ENCODE measurements at places on chromosomes 6 and 20.
A peak's percentile ranks its signal among the peaks of the same experiment; 100 is the strongest.

GRCh38 chr20:51789434-51789833, 12.9 kb downstream of the SALL4 start:
- H3K27ac ChIP-seq, result no peak overlapping the region
- no peaks in the 10 kb centered on the region for H3K4me1 ChIP-seq
- DNase-seq, result no peak
- H3K27me3 ChIP-seq, result peaks cover 3% of the 10 kb centered on the region
- no peak overlapping the region for H3K4me3 ChIP-seq

DNA sequence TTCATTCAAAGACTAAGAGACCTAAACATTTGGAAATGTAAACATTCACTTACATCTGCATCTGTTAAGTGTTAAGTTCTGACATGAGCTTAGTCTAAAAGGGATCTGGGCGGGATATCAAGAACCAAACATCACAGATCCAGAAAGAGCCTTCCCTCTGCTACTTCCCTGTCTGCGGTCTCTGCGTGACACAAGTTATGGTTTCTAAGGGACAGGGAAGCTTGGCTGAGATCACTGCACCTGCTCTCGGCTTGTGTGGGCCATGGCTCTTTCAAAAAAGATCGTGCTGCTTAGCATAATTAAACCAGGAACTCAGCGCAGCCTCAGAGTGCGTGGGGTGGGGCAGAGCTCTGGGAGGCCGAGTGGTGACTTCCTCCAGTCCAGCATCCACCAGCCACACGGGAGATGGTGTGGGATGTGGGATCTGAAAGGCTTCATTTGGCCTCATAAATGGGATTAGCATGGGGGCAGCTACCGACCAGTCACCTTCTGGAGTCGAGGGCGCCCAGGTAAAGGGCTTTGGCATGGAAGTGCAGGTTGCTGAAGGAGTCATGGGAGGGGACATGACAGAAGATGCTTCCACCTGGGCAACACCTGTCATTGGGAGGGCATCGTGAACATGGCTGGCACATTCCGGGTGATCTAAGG, 16.7 kb upstream of the RAMACL start:
- H3K27ac ChIP-seq, result no peak overlapping the region
- no peaks in the 10 kb centered on the region for H3K36me3 ChIP-seq
- no peak overlapping the region for H3K4me3 ChIP-seq
- DNase-seq, result no peak
- peaks cover 4% of the 10 kb centered on the region for H3K27me3 ChIP-seq

- peaks cover 27% of the 10 kb centered on the region for H3K4me1 ChIP-seq
- no peak overlapping the region for H3K4me3 ChIP-seq
- DNase-seq, result no peak
- H3K27me3 ChIP-seq, result peaks cover 18% of the 10 kb centered on the region
- H3K27ac ChIP-seq, result no peak overlapping the region
- H3K36me3 ChIP-seq, result no peaks in the 10 kb centered on the region
Observed at GRCh38 chr20:38172408-38172807, 7.3 kb upstream of the TGM2 start.

- DNase-seq, result no peak
- no peak overlapping the region for H3K4me3 ChIP-seq
- H3K27me3 ChIP-seq, result peaks cover 44% of the 10 kb centered on the region
- no peaks in the 10 kb centered on the region for H3K4me1 ChIP-seq
- H3K36me3 ChIP-seq, result no peaks in the 10 kb centered on the region
- H3K27ac ChIP-seq, result no peak overlapping the region
Observed at GRCh38 chr6:13988049-13988738, 63.4 kb downstream of the RNF182 start.

DNA sequence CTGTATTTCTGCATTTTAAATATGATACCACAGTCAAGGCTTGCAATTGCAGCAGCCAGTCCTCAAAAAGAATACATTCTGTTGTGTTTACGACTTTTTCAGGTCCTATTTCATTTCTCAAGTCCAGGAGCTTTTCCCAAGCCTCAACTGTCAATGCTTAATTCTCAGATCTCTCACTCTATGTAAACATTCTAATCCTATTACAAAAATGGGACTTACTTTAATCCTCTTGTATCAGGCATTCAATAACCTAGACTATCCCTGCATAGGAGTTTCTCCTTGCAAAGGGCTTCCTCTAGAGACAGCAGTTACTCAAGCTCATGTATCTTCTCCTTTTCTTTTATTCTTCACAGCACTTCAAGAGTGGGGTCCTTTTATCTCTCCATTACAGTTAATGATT, 1293.0 kb downstream of the GRIK2 start:
- no peak overlapping the region for H3K4me3 ChIP-seq
- no peak for DNase-seq
- H3K27me3 ChIP-seq, result no peaks in the 10 kb centered on the region
- no peak overlapping the region for H3K27ac ChIP-seq
- H3K4me1 ChIP-seq, result no peaks in the 10 kb centered on the region
- H3K36me3 ChIP-seq, result no peaks in the 10 kb centered on the region

DNA sequence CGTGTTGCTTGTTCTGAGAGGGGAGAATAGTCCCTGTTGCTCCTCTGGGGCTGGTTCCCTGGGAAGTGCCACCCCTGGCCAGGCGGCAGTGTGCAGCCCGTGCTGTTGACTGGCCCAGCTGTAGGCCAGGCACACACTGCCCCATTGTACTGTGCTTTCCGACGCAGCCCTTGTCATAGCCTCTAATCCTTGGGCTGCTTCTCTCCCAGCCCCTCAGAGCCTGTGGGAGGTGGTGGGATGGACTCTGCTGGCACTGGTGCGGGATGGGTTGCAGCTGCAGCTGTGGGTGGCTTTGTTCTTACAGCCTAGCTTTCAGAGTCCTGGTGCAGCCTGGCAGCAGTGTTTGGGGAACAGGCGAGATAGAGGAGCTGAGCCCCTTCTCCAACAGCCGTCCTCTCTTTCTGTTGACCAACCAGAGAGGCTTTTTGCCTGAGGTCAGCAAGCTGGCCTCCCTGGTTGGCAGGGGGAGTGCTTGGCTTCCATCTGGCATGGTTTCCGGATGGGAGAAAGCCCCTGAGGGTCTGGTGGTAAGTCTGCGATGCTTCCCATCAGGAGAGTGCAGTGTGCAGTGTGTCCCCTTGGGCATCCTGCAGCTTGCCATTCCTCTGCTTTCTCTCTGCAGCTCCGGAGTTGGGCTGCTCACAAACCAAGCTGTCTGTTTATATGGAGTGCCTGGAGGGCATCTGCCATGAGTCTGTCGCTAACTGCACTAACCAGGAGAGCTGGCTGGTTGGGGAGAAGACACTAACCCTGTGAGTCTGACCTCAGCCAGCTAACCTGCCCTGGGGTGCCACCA, 12.1 kb downstream of the TJAP1 start:
- no peak overlapping the region for H3K4me3 ChIP-seq
- no peak for DNase-seq
- H3K27ac ChIP-seq, result no peak overlapping the region

DNA sequence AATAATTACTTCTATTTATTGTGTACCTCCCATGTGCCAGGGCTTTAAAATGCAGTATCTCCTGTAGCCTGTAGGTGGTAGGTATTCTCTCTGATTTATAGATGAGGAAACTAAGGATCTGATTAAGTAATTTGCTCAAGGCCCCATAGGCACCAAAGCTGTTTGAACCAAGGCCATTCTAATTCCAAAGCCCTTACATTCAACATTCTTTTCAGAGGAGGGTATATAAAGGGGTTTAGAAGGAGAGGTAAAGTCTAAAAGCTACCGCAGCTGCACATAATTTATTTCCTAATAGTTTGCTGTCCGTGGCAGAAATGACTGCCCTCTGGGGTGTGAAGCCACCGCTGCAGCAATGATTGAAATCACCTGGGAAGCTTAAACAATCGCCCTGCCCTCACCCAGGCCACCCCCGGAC, 95.0 kb upstream of the FAM8A1 start:
- no peak for DNase-seq
- H3K27me3 ChIP-seq, result peaks cover 2% of the 10 kb centered on the region
- no peak overlapping the region for H3K27ac ChIP-seq
- H3K4me3 ChIP-seq, result no peak overlapping the region

- peaks cover 32% of the 10 kb centered on the region for H3K36me3 ChIP-seq
- peaks cover 5% of the 10 kb centered on the region for H3K4me1 ChIP-seq
- DNase-seq, result no peak
- H3K27ac ChIP-seq, result no peak overlapping the region
- no peak overlapping the region for H3K4me3 ChIP-seq
Observed at GRCh38 chr6:144824018-144824417, 538.9 kb downstream of the UTRN start.

DNA sequence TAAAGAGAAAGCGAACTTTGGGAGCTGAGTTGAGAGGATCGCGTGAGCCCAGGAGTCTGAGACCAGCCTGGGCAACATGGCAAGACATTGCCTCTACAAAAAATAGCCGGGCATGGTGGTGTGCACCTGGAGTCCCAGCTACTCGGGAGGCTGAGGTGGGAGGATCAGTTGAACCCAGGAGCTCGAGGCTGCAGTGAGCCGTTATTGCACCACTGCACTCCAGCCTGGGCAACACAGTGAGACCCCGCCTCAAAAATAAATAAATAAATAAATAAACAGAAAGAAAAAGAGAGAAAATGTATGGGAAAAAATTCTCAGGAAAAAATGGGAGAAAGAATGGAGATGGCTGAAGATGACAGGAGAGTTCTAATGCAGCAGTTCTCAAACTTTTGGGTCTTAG, 2.5 kb downstream of the C20orf202 start:
- H3K4me1 ChIP-seq, result no peaks in the 10 kb centered on the region
- no peak overlapping the region for H3K27ac ChIP-seq
- peaks cover 19% of the 10 kb centered on the region for H3K27me3 ChIP-seq

GRCh38 chr6:2746557-2747061, 4.1 kb downstream of the MYLK4 start:
- peaks cover 35% of the 10 kb centered on the region for H3K27me3 ChIP-seq
- DNase-seq, result no peak
- peaks cover 9% of the 10 kb centered on the region for H3K4me1 ChIP-seq
- no peaks in the 10 kb centered on the region for H3K36me3 ChIP-seq
- H3K4me3 ChIP-seq, result no peak overlapping the region

GRCh38 chr20:61683721-61684120, 382.0 kb downstream of the TAF4 start:
- no peak overlapping the region for H3K27ac ChIP-seq
- no peaks in the 10 kb centered on the region for H3K4me1 ChIP-seq
- no peak overlapping the region for H3K4me3 ChIP-seq

GRCh38 chr20:32231847-32232246, 24.2 kb downstream of the POFUT1 start:
- peaks cover 28% of the 10 kb centered on the region for H3K4me1 ChIP-seq
- peak; percentile 60 for DNase-seq

DNA sequence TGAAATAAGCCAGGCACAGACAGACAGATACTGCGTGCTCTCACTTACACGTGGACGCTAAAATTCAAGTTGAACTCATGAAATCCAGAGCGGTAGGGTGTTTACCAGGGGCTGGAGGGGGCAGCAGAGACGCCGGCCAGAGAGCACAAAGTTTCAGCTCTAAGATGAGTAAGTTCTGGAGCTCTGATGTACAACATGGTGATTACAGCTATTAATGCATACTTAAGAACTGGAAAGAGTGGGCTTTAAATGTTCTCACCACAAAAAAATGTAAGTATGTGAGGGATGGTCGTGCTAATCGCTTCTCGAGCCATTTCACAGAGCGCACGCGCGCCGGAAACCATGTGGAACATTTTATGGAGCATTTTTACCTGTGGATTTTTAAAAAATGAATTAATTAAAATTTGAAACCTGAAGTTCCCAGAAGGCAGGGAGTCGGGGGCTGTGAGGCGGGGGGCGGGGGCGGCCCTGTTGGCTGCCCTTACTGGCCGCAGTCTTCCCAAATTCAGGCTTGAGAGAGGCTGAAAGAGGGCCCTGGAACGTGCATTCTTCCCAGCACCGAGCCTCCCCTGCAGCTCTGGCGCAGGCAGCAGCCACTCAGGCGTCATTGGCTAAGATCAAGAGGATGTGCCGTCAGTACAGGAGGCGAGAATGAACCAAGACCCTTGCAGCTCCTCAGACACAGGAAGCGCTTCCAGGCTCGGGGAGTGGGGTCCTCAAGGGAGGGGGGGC, 8.5 kb upstream of the SLCO4A1 start:
- H3K4me3 ChIP-seq, result no peak overlapping the region
- no peaks in the 10 kb centered on the region for H3K36me3 ChIP-seq
- no peak overlapping the region for H3K27ac ChIP-seq
- H3K27me3 ChIP-seq, result peaks cover 15% of the 10 kb centered on the region
- no peak for DNase-seq

DNA sequence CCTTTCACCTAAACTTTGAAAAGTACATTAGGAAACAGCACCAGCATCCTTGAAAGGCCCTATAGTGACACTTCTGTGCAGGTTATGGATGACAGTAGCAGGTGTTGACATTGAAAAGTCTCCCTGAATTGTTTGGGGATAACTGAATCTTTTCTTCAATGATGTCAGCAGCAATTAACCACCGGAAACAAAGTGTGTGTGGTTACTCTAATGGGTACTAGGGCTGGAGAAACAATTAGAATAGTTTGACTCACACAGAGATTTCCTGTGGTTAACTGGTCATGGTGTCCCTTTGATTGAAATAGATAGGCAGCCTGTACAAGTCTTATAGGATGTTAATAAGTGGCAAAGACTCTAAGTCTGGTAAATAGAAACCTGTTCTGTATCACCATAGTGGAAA, 189.1 kb downstream of the TBX18 start:
- no peaks in the 10 kb centered on the region for H3K36me3 ChIP-seq

DNA sequence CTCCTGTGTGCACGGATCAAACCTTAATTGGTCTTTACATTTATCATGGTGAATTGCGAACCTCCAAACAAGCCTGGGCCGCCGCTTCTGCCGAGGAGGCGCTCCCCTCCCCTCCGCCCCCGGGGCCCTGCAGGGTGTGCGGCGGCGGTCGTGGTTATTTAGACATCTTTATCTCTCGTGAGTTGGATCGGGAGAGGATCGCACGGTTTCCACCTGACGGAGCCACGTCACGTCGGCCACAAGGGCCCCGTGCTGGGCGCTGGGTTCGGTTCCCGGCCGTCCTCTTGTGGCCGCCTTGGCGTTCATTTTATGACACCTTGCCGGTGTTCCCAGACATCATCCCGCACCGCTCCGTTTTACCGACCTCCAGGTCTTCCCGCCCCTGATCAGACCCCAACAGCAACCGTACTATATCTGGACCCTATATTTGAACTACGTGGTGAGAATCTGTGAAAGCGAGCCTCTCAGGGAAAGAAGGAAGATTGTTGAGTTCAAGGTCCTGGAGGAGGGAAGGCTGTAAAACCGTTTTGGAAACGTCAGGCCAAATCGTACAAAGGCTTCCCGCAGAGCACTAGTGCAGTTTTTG, 1.3 kb upstream of the CNR1 start:
- no peak overlapping the region for H3K27ac ChIP-seq
- H3K4me1 ChIP-seq, result peaks cover 10% of the 10 kb centered on the region
- peaks cover 57% of the 10 kb centered on the region for H3K27me3 ChIP-seq
- H3K36me3 ChIP-seq, result no peaks in the 10 kb centered on the region
- H3K4me3 ChIP-seq, result peak overlapping the region; percentile 2
- no peak for DNase-seq

DNA sequence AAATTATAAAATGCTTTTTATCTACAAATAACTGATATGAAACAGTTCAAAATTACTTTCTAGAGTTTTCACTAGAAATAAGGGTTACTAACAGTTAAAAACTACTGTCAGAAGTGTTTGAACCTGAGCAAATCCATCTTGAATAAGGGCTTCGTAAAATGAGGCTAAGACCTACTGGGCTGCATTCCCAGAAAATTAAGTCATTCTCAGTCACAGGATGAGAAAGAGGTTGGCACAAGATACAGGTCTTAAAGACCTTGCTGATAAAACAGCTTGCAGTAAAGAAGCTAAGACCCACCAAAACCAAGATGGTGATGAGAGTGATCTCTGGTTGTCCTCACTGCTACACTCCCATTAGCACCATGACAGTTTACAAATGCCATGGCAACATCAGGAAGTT, 93.7 kb downstream of the PLG start:
- no peak for DNase-seq
- H3K36me3 ChIP-seq, result no peaks in the 10 kb centered on the region
- no peaks in the 10 kb centered on the region for H3K4me1 ChIP-seq
- H3K27me3 ChIP-seq, result no peaks in the 10 kb centered on the region
- H3K27ac ChIP-seq, result no peak overlapping the region
